Small intestine (tissue), 16 donors: ENCODE measurements at places on chromosomes 3 and 15.

DNA sequence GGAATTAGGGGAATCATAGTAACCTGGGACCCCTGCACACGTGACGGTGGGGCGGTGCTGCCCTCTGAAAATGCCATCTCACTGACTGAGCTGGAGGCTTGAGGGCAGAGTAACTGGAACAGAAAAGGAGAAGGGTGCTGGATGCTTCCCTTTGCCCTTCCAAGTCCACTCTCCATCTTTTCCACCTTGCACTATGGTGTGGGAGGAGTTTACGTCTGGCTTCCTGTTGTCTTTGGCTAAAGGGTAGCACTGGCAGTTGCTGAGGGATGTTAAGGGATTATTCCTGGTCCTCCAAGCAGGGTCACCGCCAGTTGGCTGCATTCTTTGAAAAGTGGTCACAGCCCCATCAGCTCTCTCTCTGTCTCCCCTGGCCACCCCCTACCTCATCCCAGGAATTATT lies 129.4 kb upstream of the SNTN start:
- DNase-seq: no peak

DNA sequence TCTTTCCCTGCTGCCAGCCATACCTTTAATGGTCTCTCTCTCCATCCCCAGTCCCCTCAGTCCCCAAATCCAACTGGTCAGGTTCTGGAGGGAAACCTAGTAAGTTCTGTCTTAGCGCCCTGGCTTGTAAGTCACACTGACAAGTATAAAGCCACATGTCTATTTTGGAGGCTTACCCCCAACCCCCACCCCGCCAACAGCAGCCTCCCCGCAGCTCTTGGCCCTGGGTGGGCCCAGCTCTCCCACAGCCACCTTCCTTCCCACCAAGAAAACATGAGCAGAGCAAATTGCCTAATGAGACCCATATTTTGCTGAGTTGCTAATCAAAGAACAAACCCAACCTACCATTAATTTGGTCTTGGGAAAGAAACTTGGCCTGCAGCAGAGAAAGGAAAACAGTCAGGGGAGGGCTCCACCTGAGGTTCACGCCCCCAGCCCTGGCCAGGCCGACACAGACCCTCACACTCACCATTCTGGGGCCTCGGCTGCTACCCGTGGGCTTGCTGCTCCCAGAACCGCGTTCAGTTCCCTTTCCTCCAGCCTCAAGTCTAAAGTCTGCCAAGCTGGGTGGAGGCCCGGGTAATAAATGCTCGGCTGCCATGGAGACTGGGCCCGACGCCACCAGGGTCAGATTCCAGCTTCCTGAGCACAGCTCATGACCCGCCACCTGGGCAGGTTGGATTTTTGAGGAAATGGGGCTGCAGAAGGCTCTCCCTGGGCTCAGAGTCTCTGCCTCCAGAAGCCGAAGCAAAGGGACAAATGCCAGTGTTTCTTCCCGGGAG lies at the start of gene CALML4:
CALML4 (minus strand) TSS at position 557 of the 782 bp plus-strand sequence; CDS start at position 472, 85 bp downstream.
- peak; percentile 98 for DNase-seq

DNA sequence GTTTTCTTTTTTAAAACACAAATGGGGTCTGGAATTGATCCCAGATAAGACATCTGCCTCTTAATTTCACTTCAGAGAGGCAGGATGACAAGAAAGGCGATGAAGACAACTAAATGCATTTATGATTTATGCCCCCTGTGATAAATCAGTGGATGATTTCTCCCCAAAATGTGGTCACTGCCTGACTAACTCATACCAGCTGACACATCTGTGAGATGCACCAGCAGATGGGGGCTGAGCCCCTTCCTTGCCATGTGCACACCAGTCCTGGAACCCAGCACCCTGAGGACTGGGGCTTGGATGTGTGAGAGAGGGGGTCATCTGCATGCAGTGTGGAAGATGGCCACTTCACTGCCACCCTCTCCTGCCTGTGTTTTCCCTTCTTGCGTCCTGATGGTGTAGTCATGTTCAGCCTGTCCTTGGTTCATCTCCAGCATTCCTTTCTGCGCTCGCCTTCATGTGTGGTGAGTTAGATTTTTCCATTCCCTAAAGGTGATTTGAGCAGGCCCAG lies 264.3 kb downstream of the LRTM1 start:
- DNase-seq: no peak

GRCh38 chr3:178479860-178480259 lies 56.4 kb upstream of the KCNMB2 start:
- no peak for DNase-seq

- no peak for DNase-seq
These were observed 7.4 kb downstream of the A4GNT start for GRCh38 chr3:138124706-138125355.

DNA sequence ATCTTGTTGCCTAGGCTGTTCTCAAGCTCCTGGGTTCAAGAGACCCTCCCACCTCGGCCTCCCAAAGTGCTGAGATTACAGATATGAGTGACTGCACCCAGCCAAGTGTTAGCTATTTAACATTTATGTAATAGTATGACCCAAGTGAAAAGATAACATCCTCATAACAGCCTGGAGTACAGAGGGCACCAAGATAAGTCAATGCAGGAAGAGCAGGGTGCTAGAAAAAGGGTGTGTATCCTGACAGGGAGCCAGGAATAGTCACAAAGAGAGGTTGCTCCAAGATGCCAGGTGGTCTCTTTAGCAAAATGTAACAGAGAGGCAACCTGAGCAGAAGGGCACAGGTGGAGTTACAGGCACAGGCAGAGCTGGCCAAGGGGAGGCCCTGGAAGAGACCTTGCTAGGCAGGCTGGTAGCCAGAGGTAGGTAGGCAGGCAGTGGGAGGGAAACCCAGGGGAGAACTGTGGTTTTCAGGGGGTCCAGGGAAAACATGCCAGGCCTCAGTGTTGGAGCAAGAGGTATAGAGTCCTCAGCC lies 277.4 kb downstream of the ERC2 start:
- DNase-seq: peak; percentile 70

GRCh38 chr3:190077395-190078045 lies 43.2 kb downstream of the P3H2 start:
- no peak for DNase-seq

GRCh38 chr15:51855612-51856011 lies 26.2 kb downstream of the TMOD3 start:
- no peak for DNase-seq

- no peak for DNase-seq
These were observed 346.0 kb downstream of the NLGN1 start for GRCh38 chr3:173743516-173743915.

DNA sequence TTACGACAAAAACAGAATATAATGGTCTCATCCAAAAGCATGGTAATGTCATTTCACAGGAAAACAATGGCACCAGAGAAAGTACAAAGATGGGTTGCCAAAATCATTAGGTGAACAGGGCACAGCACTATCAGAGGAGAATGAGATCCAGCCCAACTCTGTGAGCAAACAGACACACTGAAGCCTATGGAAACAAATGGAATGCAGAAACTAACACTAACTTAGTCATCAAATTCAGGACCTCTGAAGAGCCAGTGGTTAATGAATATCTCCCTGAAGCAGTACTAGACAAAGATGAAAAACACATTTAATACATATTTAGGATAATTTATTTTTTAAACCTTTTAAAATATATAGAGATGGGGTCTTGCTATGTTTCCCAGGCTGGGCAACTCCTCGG lies 14.6 kb upstream of the RPS17 start:
- no peak for DNase-seq

DNA sequence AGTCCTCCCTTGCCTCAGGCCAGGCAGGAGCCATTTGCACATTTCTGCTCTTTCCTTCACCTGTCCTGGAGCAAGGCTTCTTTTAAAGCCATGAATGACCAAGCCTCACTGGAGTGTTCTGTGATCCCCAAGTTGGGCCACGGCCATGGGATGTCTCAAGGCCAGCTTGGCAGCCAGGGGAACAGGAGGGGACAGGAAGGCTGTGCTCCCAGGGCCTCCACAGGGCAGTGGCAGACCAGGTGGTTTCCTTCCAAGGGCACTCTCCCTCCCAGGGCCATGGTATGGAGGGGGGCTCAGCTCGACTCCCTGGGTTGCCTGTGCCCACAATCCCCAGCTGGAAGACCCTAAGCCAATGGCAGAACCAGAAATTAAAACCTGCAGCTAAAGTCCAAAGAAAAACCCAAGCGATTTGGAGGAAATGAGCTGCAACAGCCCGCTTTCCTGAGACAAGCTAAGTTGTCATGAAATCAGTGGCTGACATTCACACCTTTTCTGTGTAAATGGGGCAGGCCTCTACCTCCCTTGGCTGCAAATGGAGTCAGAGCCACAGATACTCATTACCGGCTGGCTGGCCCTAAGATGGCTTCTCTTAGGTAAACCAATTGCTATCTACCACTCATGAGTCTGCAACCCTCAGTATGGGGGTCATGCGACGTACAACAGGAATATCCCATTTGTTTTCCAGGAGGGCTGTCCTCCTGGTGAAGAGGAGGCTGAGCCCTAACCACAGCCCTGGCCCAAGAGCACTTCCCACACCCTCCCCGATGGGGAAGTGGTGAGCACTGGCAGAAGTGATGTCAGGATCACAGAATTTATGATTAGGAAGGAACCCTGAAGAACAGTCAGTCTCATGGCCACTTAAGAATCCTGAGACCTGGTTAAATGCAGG lies 83.3 kb downstream of the SNRK start:
- no peak for DNase-seq

- peak; percentile 17 for DNase-seq
These were observed 517.7 kb downstream of the MAGI1 start for GRCh38 chr3:65521032-65521431.

DNA sequence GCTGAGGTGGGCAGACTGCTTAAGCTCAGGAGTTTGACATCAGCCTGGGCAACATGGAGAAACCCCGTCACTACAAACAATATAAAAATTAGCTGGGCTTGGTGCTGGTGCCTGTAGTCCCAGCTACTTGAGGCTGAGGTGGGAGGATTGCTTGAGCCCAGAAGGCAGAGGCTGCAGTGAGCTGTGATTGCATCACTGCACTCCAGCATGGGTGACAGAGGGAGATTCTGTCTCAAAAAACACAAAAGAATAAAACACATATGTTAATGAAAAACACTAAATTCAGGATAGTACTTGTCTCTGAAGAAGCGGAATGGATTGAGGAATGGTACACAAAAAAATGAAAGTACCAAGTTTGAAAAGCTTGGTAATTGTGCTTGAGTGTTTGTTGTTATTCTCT lies 128.0 kb upstream of the PLXND1 start:
- no peak for DNase-seq

DNA sequence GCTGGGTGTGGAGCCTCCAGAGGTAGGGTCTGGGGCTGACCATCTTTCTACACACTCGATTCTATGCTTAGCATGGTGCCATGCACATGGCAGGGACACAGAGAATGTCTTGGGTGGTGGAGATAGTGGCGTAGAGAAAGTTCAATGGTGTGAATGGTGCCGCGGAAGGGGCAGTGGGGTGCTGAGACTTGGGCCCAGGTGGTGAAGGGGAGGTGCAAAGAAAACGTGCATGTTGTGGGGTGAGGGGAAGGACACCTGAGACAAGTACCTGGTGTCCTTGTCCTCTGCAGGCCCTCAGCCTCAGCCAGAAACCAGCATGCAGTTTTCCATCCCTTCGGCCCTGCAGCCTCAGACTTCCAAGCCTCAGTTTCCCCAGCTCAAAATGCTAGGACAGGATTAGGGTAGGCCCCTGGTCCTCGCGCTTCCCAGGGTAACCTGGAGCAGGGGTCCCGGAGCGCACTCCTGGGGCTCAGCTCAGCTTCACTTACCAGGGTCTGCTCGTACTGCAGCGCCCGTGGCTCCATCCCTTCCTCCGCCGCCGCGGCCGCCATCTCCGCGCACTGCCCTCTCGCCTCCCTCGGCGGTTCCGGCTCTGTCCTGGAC lies 375 bp downstream of the CLCN2 start:
- peak; percentile 21 for DNase-seq

DNA sequence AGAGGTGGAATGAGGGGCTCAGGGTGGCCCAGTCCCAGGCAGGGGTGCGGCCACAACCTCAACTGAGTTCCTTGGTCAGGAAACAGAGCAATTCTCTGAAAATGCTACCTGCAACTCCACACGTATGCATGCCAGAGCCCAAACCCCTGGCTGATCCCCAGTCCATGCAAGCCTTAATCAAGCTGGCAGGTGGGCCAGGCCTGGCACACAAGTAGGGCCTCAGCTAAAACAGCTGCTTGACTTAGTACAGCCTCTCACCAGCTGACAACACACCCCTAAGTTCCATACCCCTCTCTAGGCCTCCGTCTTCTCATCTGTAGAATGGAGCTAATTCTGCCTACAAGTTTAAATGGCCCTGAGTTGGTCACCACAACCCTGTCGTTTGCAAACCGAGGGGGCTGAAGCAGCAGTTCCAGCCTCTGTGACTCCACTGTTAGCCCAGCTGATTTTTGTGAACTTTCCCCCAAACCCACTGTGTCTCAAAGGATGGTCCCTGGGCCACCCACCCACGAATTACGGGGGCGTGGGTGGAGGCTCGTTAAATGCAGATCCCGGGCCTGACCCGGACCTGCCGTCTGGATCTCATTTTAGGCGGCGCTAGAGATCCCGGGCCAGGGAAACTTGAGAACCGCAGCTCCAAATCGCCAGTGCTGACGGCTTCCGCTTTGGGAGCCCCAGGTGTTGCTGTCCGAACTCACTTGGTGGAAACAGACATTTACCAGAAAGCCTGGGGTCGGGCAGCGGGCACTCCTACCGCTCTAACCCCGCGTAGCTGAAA lies 927 bp downstream of the CHDH start:
- peak; percentile 52 for DNase-seq

DNA sequence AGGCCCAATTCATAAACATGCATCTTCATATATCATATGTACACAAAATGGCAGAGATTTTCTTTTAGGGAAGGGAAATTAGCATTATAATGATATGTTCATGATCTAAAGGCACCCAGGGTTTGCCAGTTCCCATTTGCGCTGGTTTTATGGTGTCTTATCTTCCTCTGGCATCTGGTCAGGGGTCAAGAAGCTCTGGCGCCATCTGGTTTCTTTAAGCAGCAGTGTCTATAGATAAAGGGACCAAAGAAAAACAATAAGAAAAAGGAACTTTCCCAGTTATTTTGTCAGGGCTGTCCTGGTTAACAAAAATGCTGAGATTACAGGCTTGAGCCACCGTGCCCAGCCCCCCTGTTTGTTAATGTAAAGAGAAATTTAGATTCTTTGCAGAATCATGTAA lies 3.3 kb upstream of the DCP1A start:
- DNase-seq: peak; percentile 77

DNA sequence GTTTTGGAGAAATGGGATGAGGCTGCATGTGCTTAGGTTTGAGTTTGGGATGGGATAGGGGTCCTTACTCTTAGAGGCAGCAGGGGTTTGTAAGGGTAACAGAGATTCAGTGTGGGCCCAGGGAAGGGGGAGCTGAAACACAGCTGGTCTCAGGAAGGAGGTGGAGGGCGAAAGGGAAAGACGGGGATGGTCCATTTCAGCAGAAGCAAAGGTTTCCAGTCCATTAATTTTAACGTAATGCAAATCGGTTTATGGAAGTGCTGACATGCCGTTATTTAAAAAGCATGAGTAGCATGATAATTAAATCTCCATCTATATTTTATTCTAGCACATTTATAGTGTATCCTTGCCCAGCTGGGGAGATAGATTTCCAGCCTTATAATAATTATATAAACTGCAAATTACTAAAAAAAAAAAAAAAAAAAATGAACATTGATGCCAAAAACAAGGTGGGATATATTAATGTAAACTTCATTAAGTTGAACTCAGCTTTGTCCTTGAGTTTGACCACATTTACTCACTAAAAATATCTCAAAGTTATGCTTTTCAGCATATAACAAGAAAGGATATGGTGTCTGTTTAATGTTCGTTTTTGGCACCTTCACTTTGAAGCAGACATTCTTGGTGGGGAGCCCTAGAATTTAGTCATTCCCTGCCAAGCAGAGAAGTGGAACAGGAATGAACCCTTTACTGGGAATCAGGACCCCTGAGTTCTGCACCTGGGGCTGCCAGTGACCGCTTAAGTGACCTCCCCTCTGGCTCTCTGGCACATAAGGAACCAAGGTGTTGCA lies 234.7 kb downstream of the THSD4 start:
- DNase-seq: no peak
